Motor neuron (in vitro differentiated cells): ENCODE measurements at places on chromosomes 12 and 14.
A peak's percentile ranks its signal among the peaks of the same experiment; 100 is the strongest.

DNA sequence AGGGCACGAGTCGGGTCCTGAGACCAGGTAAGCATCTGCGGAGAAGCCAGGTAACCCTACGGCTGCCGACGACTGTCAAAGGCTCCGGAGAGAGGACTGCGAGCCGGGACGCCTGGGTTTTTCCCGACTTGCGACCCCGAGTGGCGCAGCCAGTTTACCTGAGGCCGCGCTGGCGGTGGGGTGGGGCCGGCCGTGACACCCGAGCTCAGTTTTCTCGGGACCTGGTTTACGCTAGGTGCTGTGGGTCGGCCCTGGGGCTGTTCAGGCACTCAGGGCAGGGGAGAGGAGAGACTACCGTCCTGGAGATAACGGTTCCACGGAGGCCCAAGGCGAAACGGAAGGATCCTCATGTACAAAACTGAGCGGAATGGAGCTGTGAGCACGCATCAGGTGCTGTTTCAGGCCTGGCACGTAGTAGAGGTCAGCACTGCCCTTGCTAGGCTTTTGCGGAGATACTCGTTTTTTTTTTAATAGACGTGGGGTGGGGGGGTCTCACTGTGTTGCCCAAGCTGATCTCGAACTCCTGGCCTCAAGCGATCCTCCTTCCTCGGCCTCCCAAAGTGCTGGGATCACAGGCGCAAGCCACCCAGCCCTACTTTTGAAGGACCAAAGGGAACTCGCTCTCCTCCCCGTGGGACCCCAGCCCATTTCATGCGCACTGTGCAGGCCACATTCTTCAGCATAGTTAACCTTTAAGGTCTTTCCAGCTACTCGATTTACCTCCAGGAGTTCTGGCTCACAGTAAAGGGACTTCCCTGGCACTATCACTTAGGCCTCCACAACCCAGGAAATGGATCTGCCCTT is 471 bp downstream of the MTRFR start:
- ATAC-seq: peak; percentile 6

GRCh38 chr12:2017546-2018337 is 13.5 kb upstream of the DCP1B start:
- no peak for ATAC-seq

GRCh38 chr14:21264025-21264801 is 5.0 kb downstream of the HNRNPC start:
- ATAC-seq: peak; percentile 35

DNA sequence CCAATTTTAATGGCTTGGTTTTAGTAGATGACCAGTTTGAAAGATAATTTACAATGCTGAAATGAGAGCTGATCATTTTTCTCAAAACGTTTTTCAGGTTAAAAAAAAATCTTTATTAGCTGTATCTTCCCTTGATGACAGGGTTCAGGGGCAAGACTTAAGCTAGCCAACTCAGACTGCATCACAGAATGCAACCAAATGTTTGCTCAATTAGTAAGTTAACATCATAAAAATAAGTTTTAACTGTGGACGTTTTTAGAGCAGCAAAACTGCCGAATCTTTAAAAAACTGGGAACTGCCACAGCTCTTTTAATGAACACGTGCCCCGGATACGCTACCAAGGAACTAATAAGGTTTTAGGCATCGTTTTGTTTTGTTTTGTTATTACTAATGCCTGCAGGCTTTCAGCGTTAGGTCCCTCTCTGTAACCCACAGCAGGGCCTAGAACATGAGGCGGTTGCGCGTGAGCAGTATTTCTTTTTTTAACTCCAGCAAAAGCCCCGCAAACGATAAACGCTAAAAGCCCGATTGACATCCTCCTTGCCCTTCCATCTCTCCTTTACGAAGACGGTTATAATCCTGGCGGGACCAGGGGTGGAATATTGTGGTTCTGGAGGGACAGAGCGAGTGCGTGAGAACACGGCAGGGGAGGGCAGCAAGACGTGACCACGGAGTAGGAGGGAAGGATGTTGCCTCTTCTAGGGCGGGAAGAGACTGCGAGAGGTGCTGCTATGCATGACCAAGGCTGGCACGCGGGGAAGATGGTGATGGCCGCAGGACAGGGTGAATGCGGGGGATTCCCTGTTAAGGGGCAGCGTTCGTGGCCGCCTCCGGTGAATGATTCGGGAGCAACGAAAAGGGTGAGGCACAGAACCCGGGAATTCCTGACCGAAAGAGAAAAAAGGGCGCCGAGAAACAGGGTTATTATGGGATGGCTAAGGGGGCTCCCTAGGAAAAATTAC is 652 bp downstream of the SUPT16H start:
- ATAC-seq: peak; percentile 37

DNA sequence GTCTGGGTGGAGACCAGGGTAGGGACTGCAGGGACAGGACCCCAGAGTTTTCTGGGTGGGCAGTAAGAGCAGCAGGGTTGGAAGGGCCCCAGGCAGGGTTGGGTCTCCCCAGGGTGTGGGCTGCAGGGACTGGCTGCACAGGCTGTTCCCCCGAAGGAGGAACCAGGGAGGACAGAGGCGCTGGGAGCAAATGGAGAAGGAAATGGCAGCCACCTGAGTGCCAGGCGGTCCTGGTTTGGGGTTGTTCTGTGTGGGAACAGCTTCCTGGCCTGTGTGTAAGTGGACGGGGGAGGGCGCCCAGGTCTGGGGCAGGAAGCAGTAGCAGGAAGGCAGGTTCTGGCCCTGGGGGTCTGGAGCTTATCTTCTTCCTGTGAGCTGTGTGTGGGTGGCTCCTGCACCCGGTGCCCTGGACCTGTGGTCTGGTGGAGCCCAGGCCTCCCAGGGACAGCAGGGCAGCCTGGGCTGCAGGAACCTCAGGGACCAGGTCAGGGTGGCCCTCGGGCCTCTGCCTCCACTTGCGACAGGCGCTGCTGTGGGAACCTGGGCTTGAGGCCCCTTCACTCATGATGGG is 372.8 kb downstream of the TMEM121 start:
- ATAC-seq: no peak

DNA sequence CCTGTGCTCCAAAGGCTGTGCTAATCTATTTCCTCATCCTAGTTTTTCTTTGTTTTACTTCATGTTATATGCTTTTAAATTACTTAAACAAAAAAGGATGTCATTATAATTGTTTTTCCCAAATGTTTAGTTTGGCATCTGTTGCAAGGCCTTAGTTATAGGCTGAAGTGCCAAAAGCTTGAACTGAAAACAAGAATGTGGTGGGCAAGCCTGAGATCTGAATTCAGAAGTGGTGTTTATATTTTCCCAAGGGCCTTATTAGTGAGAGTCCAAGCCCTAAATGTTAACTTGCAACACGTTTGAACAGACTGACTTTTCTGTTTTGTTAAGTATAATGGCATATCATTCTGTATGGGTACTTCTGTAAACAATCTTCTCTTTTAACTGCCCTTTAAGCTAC is 326.8 kb downstream of the CCDC91 start:
- no peak for ATAC-seq

DNA sequence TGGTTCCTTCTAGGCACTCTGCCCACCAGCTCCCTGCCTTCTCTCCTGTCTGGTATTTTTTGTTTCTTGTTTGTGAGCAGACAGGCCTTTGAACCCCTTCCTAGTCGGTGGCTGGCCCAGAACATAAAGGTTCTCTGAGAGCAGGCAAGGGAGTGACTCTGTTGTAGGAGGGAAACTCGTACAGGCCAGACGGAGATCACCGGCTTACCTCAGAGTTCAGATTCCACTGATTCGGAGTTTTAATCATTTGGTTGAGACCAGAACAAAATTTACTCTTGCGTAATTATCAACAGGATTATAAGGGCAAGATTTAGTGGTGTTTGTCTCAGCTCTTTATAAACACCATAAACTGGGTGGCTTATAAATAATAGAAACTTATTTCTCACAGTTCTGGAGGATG is 128.3 kb downstream of the PLXNC1 start:
- ATAC-seq: no peak

- ATAC-seq: no peak
Observed at GRCh38 chr14:77556946-77557345, 58.3 kb upstream of the ISM2 start.

DNA sequence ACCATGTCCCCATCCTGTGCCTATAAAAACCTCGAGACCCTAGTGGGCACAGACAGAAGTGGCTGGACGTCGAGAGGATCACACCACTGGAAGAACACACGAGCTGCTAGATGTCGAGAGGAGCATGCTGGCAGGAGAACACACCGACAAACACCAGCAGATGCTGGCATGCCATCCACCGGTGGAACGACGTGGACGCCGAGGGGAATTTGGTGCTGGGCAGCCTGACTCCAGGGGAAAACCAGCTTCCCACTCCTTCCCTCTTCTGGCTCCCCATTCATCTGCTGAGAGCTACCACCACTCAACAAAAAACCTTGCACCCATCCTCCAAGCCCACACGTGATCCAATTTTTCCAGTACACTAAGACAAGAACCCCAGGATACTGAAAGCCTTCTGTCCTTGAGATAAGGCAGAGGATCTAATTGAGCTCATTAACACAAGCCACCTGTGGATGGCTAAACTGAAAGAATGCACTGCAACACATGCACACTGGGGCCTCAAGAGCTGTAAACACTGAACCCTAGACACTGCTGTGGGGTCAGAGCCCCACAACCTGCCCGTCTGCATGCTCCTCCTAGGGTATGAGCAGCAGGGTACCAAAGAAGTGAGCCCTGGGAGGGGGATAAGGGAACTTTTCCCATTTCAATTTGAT is 9.5 kb downstream of the RNASE6 start:
- no peak for ATAC-seq
